Panc1 (cell line): ENCODE measurements at places on chromosomes 7 and 10. TPM values are rescaled to one million over a fixed set of nuclear protein-coding genes. Genes with fewer than 3 reads are reported as not detected.

DNA sequence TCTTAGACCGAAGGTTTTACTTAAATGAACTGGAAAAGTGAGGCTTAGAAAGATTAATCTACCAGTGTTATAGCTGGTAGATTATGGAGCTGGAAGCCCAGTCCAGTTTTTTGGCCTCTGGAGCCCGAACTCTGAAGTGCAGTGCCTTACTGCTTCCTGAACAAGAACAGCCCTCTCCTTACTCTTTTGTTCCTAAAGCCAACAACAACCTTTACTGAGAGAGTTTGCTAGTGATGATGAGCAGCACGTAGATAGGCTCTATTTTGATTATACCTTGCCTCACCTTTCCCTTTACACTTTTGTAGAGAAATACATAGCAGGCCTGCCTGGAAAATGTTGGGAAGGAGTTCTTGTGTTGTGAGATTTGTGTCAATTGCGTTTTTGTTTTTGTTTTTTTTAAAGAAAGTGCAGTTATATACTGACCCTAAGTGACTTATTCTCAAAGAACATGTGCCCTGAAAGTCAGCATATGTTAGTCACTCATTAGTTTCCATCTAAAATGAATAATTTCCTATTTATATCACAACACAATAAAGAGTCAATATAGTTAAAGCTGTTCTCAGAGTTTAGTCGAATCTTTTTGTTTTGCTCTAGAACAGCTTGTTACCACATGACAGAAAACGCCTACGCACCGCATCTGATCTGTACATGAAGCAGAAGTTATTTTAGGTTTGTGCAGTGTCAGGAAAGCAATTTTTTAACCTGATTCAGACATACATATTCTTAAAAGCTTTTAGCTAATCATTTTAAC, 33.0 kb downstream of the PLEKHA1 start:
- no peak for DNase-seq

GRCh38 chr7:53596230-53596629, 560.8 kb downstream of the POM121L12 start:
- DNase-seq = no peak

The GRID1 gene
- 2.3 TPM for total RNA-seq

The CCL24 gene
- not detected for total RNA-seq

The WIPF3 gene
- 2.0 TPM for total RNA-seq

The PLAC9 gene
- not detected for total RNA-seq
